Activated T-helper 1 cell treated with Interleukin-2 at 50 U/mL for 16 hours (primary cell): ENCODE measurements at places on chromosomes 13 and 19.

- no peak for DNase-seq
Measured at GRCh38 chr13:36154567-36155291, 23.5 kb upstream of the DCLK1 start.

DNA sequence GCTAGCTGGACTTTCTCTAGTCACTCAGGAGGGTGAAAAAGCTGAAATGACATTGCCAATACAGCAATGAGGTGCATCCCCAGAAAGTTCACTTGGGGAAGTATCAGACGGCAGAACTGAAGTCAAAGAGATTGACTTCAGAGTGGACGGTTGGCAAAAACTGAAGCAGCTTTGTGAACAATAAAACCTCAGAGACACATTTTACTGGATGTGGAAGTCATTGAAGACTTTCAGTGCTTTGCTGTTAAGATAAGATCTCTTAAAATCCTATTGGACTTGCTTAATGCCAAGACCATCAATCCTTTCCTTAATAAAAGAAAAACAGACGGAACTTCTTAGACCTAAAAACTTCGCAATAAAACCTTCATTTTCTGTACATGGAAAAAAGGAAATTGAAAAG, 103.7 kb downstream of the ABCC4 start:
- no peak for DNase-seq

- DNase-seq, result peak; percentile 4
Measured at GRCh38 chr13:94674609-94675348, 37.6 kb downstream of the SOX21 start.

GRCh38 chr13:28819735-28820098, 422 bp upstream of the MTUS2 start:
- DNase-seq, result no peak

DNA sequence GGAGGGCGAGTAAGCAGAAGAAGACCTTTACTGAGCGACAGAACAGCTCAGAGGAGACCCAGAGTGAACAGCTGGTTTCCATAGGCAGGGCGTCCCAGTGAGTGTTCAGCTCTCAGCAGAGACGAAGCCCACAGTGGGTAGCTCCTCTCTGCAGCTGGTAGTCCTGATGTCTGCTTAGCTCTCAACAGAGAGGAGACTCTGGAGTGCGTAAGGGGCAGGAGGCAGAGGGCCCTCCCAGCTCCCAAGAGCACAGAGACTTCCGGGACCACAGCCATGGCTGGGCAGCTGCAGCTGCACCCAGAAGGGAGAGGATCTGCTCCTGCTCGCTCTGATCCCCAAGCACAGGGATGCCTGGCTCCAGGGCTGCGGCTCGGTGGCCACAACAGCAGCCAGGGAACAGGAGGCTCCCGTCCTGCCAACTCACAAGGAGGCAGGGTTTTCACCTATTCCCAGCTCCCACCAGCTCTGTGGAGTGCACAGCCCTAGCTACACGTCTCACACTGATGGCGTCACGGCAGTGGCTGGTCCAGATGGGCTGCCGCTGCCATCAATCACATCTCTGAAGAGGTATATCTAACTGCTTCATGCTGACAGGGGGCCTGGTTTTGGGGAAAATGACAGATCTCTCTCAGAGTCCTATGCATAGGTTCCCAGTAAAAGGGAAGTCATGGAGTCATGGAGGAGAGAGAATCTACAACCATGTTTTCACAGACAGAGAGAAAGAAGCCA, 2660.1 kb upstream of the PCDH20 start:
- no peak for DNase-seq

- DNase-seq, result no peak
Measured at GRCh38 chr13:52885141-52885540, 36.7 kb upstream of the PCDH8 start.
